Nucleus accumbens (tissue), 56 donors: ENCODE measurements at places on chromosomes 12 and 14.

DNA sequence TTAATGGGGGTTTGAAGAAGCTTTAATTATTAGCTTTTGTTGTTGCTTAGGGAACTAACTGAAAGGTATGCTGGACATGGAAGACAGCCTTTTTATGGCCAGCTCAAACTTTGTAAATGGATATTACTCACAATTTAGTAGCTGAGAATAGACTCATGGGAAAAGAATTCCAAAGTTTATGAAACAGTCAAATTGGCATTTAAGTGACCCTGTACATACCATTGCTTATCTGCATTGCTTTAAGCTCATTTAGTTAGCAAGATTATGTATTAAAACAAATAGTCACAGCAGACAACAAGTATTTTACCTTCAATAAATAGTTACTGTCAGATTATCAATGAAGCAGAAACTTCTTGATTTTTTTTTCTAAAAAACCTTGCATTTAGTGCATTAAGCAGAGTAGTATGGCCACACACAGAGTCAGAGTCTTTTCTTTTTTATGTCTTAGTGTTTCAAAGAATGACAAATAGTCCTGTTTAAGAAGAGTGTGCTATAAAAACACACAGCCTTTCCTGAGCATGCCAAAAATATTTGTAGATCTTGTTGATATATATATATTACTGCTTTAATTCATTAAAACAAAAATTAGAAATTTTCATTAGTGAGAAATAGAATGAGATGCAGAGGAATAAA, 102.2 kb downstream of the TTC6 start:
- DNase-seq: no peak

- DNase-seq: no peak
Observed at GRCh38 chr14:44438936-44439335, 68.1 kb downstream of the FSCB start.

GRCh38 chr14:21096978-21097635, 1.3 kb downstream of the ZNF219 start:
- DNase-seq: no peak

- no peak for DNase-seq
Observed at GRCh38 chr14:99612071-99612737, 8.2 kb upstream of the CCDC85C start.

DNA sequence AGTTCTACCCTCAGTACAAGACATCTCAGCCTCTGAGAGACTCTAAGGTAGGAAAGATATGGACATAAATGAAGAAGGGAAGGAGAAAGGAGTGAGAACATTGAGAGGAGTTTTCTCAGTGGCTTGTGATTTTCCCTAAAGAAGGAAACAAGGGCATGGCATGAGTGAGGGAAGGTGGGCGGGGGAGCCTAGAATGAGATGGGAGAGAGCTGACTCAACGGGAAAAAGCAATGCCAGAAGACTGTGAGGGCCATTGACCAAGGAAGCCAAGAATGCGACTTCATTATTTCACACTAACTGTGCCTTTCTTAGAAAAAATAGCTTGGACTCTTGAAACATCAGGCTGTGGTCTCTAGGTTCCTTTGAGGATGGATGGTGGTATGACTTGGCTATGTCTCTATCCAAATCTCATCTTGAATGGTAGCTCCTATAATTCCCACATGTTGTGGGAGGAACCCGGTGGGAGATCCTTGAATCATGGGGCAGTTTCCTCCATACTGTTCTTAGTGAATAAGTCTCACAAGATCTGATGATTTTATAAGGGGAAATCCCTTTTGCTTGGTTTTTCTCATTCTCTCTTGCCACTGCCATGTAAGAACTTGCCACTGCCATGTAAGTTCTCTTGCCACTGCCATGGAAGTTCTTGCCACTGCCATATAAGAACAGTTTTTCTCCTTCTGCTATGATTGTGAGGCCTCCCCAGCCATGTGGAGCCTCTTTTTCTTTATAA, 279.6 kb downstream of the NUAK1 start:
- no peak for DNase-seq

- DNase-seq: no peak
Observed at GRCh38 chr12:94710933-94711332, 60.6 kb upstream of the TMCC3 start.

- no peak for DNase-seq
Observed at GRCh38 chr12:75836533-75836932, 195.0 kb downstream of the PHLDA1 start.

GRCh38 chr12:4819654-4820053, 90.1 kb upstream of the KCNA1 start:
- no peak for DNase-seq

DNA sequence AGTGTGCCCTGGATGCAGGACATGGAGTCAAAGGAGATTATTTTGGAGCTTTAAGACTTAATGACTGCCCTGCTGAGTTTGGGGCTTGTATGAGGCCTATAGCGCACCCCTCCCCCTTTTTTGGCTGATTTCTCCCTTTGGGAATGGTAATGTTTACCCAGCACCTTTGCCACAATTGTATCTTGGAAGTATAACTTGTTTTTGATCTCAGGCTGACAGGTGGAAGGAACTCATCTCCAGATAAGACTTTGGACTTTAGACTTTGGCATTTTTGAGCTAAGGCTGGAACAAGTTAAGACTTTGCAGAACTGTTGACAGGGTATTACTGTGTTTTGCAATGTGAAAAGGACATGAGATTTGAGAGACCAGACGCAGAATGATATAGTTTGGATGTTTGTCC, 110.5 kb downstream of the DERA start:
- no peak for DNase-seq

GRCh38 chr12:71070416-71071128, 87.2 kb downstream of the TSPAN8 start:
- no peak for DNase-seq

DNA sequence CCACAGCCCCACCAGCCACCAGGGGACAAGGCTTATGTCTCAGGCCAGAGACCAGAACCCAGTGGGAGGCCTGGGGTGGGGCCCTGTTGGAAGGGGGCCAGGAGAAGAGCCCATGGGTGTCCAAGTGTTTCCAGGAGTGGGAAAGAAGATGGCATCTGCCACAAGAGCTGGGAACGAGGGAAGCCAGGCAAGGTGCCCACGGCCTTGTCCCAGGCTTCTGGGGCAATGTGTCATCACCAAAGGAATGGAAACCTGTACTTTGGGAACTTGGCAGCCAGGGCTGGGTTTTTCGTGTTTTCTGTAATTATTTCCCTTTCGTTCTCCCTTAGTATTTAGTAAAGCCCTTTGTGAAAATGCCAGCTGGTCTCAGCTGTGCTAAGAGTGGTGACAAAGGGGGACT, 5.3 kb upstream of the PGF start:
- DNase-seq: no peak

- no peak for DNase-seq
Observed at GRCh38 chr14:57346741-57347140, 43.6 kb upstream of the NAA30 start.

- peak; percentile 33 for DNase-seq
Observed at GRCh38 chr14:77212943-77213678, 31.5 kb downstream of the TMEM63C start.

DNA sequence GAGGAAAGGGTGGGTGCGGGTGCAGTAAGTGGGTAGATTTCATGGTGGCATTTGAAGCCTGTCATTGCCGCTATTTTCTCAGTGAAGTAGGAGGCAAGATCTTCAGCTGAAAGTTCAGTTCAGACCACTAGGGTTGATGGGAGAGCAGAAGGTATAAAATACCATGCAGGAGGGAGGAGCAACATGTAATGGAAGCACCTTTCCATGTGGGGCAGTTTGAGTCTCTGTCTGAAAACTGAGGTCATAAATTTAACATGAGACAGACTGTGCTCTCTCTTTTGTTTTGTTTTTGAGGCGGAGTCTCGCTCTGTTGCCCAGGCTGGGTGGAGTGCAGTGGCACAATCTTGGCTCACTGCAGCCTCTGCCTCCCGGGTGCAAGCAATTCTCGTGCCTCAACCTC, 22.7 kb downstream of the LRRC74A start:
- DNase-seq: no peak

GRCh38 chr14:99047441-99048031, 224.5 kb downstream of the BCL11B start:
- no peak for DNase-seq

GRCh38 chr12:81809829-81810595, 50.9 kb upstream of the PPFIA2 start:
- no peak for DNase-seq

DNA sequence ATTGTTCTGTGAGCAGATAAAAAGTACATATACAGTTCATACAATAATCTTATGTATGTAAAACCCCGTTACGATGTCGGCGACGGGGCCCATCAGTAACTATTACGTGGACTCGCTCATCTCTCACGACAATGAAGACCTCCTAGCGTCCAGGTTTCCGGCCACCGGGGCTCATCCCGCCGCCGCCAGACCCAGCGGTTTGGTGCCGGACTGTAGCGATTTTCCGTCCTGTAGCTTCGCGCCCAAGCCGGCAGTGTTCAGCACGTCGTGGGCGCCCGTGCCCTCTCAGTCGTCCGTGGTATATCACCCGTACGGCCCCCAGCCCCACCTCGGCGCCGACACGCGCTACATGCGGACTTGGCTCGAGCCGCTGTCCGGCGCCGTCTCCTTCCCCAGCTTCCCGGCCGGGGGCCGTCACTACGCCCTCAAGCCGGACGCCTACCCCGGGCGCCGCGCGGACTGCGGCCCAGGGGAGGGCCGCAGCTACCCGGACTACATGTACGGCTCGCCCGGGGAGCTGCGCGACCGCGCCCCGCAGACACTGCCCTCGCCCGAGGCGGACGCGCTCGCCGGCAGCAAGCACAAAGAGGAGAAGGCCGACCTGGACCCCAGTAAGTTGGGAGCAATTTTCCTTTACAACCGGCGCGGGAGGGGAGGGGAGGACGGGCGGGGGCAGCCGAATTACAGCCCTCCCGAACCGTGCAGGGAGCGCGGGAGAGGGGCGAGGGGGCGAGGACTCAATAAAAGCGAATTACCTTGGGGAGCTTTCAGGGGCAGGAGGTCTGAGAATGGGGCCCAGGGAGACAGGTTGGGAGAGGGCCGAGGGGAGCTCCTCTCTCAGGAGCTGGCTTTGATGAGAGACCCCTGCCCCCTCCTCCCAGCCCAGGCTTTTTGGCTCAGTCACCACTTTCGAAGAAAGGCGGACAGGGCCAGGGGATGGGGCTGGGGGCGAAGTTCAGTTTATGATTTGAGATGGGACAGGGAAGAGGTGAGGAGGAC, at the start of gene HOXC9:
Gene HOXC9 (plus strand): TSS at position 46 of the 999 bp plus-strand sequence. CDS start 28 bp downstream, at position 74.
- no peak for DNase-seq

- DNase-seq: no peak
Observed at GRCh38 chr12:116897476-116897875, 13.3 kb upstream of the FBXW8 start.

DNA sequence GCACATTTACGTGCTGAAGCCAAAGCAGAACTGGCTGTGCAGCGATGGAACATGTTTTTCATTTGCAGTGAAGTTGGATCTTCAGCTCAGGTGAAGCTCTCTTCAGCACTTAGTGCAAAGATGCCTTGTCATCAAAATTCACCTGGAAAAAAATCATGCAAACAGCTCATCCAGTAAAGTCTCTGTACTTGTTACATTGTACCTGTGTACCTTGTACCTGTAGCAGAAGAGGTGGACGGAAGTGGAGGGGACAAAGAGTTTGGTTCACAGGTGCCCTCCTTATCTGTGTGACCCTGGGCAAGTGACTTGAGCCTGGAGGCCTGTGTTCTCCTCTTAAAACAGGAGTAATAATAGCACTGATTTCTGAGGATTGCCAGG, 54.0 kb downstream of the ADGRD1 start:
- no peak for DNase-seq

DNA sequence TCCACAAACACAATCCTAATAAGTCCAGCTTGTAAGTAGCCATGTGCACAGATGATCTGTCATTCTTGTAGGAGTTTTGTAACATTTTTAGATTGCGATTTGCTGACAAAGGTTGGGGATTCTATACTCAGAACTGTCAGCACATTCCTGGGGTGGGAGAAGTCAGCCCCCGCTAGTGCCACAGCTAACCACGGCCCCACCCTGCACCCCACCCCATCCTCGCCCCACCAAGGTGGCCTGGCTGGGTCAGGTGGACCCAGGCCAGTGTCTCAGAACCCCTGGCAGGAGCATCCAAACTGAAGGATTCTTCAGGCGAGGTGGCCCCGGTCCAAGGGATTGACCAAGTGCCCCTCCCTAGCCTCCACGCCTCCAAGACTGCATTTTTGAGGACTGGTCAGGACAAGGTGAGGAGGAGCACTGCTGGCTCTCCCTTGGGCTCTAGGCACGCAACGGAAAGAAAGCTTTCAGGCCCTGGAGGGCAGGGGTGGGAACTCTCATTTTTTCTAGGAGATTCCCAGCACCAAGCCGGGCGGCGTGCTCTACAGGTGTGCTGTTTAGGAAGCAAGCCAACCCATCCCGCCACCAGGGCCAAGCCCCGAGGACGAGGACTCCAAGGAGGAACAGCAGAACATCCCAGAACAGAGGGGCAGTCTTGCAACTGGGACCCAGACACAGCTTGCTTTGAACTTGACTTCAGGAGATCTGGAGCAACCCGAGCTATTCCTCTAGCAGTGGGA, 172.8 kb downstream of the BCL11B start:
- DNase-seq: no peak

GRCh38 chr12:9843407-9843806, 16.1 kb downstream of the KLRF1 start:
- DNase-seq: no peak

DNA sequence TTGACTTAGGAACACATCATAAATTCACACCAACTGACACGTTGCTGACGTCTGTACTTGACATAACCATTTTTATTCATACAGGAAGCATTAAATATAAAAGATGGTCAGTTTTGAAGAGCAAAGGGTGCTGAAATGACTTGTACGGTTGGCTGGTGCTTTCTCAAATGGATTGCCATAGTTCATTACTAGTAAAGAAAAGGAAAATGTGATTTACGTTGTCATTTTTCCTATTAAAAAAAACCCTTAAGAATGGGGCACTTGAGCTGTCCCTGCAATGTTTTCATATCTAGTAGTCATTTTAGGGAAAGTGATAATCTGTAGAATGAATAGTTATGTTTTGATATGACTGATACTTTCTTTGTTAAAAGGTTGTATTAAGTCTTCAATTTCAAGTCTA, 22.5 kb upstream of the MANSC4 start:
- no peak for DNase-seq

- no peak for DNase-seq
Observed at GRCh38 chr12:2171672-2172426, 119.1 kb downstream of the CACNA1C start.

GRCh38 chr14:105030194-105030593, 9.3 kb upstream of the CDCA4 start:
- DNase-seq: no peak

GRCh38 chr14:34983786-34984185, 994 bp downstream of the SRP54 start:
- DNase-seq: no peak

GRCh38 chr14:52835122-52835903, 43.9 kb upstream of the GNPNAT1 start:
- peak; percentile 25 for DNase-seq

DNA sequence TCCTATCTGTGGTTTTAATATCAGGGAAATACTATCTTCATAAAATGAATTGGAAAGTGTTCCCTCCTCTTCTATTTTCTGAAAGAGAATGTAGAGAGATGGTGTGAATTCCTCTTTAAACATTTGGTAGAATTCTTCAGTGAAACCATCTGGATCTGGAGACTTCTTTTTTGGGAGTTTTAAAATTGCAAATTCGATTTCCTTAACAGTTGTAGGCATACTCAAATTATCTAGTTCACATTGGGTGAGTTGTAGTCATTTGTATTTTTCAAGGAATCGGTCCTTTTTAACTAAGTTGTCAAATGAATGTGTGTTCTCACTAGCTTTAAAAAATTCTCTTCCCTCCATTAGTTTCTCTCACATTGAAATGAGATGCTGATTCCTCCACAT, 75.4 kb upstream of the CHST11 start:
- DNase-seq: no peak
